ENCODE measurements at places on chromosomes 6 and 20.

GRCh38 chr6:34056305-34057108 is 89.4 kb downstream of the GRM4 start:
- DNase-seq = no peak

DNA sequence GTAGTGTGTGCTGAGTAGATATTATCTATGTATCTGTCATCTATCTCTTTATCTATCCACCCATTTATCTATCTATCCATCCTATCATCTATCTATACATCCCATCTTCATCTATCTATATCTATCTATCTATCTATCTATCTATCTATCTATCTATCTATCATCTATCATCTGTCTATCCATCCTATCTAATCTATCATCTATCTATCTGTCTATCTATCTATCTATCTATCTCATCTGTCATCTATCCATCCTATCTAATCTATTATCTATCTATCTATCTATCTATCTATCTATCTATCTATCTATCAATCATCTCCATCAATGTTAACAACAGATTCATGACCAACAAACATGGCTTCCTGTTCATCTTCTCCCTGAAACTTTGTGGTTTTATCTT is 90.5 kb upstream of the SLC24A3 start:
- no peak for DNase-seq

GRCh38 chr6:162615016-162615705 is 112.4 kb downstream of the PRKN start:
- no peak for DNase-seq

GRCh38 chr6:129253727-129254126 is 370.8 kb downstream of the LAMA2 start:
- no peak for DNase-seq

DNA sequence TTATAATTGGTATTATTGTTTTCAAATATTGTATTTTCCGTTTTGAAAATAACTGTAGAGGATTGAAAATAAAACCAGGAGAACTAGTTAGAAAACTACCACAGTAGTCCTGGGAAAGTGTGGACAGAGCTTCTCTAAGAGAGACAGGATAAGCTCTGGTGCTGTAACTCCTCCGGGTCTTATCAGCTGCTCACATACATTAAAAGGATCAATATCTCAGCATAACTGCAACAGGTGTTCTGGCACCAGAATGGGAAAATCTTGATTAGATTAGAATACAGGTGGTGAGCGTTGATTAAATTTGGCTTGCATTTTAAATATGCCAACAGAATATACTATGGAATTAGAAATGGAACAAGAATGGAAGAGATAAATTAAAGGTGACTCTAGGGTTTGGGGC is 1138.9 kb upstream of the ADGRB3 start:
- no peak for DNase-seq

DNA sequence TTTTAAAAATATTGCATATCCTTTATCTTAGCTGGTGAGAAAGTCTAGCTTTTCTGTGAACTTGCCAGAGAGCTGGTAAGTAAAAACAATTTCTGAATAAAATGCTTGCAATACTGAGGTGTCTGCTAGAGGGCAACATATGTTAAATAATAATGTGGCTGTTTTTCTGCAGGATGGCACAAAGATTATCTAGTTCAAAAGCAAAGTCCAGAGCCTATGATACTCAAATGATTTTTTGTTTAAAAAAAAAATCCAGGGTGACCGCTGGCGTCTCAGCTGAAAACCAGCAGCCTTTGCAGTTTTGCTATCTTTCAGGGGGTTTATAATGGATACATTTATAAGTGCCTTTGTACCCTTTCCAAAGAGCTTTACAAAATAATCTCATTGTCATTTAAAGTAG is 194.9 kb downstream of the PHACTR1 start:
- peak; percentile 79 for DNase-seq

DNA sequence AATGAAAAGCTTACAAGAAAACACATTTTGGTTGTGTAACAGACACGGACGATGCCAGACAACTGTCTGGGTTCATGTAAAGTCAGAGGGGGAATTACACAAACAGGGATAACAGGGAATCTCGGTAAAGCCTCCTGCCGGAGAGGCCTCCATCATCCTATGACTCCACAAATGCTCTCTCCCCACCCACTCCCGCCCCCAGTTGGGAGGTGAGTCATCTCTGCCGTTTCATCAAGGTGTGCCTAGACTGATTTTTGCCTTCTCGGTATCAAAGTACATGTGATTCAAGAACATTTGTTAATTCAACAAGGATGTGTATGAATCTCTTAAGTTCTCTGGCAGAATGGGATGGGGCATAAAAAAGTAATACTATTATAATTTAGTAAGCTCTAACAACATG is 304.9 kb upstream of the PRDM1 start:
- DNase-seq = no peak

DNA sequence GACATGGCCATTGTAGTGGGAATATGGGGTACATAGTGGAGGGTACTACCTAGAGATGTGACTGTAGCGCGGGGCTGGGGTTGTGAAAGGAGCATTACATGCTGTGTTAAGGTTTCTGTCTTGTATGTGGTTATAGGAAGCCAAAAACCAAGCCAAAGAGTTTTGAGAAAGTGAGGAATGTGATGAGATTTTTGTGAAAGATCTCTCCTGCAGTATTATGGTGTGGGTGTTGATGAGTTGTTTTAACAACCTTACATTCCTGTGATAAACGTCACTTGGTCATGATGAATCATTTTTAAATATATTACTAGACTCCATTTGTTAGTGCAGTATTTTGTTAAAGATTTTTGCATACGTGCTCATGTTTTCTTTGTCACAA is 48.9 kb downstream of the ZFAND3 start:
- DNase-seq = no peak

DNA sequence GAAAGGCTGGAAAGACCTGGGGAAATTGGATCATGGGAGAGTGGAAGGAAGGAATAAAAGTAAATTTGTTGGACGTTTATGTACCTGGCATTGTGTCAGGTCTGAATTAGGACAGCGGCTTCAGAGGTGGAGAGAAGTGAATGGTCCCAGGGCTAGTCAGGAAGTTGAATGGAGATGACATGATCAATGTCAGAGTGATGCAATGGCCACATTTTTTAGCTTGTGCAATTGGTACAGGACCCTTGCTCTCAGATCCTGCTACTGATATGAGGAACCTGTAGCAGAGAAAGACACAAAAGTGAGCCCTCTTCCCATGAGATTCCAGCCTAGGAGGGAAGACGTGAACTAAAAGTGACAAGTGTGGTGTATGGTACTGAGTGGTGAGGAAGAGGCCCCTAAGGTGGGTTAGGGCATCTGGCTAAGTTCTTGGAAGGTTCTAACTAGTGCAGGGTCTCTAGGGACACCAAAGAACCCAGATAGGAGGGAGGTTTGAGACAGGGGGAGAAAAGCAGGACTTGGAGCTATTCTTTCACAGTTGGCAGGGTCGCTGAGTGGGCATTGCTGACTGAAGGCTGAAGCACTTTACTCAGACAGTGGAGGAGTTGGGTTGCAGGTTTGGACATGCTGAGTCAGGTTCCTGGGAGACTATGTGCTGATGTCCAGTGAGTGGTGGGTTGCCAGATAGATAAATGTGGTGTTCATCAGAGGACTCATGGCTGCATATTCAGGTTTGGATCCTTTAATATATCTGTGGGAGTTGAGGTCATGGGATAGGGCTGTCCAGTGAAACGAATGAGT is 266.1 kb upstream of the RNF24 start:
- DNase-seq = no peak

GRCh38 chr6:131846905-131847304 is 39.1 kb downstream of the ENPP1 start:
- no peak for DNase-seq

GRCh38 chr6:147000545-147001488 is 203.4 kb upstream of the STXBP5 start:
- DNase-seq = no peak

GRCh38 chr6:5786321-5786968 is 220.3 kb downstream of the NRN1 start:
- DNase-seq = no peak

DNA sequence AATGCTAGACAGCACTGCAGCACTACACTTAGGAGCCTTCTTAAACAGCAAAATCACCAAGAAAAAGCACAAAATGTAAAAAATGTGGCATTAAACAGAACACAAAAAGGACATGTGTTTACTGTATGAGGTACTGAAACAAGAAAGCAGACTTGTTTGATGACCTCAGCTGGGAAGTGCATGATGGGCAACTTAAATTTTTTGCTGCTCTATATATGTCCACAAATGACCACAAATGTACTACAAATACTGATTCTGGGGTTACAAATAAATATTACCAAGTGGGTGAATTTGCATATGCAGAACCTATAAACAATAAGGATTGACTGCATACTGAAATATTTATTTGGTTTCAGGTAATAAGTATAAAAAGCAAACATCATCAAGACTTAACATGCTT is 13.1 kb downstream of the RAB23 start:
- no peak for DNase-seq

DNA sequence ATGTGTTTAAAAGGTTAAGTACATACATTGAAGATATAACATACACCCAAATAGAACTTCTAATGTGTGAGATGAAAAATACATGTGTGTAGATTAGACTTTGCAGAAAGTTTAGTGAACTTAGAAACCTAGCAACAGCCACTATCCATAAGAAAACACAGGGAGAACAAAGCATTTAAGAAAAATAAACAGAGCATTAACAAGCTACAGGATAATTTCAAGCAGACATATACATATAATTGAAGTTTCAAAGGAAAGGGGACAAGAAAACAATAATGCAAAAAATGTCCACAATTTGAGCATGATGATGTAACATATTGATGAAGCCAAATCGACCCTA is 18.2 kb upstream of the THBS2 start:
- DNase-seq = no peak

GRCh38 chr6:136069119-136069518 is 181.0 kb downstream of the MTFR2 start:
- DNase-seq = no peak

DNA sequence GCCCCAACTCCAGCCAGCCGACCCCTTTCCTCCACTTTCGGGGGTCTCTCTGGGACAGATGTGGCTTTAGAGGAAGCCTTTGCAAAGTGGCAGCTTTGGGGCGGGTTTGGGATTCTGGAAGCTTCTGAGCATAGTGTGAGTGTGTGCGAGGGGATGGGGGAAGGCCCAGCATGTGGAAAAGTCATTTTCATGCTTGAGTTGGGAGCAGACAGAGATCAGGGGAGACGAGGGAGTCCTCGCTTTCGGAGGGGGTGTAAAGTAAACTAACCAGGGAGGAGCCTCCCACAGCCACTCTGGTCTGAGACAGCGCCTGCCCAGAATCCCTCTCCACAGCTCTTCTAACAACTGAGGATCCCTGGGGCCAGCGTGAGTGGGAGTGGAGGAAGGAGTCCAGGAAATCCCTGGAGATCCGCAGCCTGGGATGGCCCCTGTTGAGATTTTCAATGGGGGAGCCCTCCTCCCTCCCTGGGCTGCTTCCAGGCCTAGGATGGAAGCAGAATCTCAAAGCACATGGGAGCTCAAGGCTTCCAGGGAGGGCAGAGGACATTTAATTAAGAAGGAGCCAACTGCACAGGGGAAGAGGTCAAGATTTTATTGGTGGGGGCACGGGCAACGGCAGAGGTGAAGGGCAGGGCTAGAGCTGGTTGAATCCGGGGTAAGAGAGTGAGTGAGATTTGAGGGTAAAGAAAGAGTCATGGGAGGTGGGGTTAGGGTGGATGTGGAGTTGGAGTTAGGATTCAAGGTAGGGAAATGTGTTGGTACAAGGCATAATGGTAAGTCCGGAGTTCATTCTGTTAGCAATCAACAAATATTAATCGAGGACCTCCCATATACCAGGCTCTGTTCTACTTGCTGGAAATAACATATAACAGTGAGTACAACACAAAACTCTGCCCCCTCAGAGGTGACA is 102.3 kb upstream of the FOXP4 start:
- no peak for DNase-seq

DNA sequence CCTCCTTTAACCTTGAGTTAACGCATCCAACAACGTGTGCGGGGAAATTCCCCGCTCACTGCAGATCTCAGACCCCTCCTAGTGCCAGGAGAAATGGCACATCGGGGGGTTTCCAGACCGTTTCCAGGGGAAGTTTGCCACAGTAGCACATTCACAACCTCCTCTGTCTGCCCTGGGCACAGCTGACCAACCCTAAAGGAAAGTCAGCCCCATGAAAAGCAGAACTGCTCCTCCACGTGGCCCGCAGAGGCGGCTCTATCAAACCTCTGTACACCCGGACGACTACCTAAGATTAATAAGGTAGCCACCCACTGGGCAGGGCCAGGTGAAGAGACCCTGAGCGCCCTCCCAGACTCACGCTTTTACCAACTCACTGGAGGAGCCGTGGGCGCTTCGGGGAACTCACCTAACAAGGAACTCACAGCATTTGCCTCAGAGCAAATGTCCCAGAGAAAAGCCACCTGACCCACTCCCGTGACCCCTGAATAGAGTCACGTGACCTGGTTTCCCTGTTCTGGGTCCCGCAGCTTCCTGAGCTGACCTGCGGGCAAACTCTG is 93.1 kb downstream of the PRND start:
- peak; percentile 67 for DNase-seq

GRCh38 chr6:5619249-5619648 is 357.9 kb downstream of the FARS2 start:
- DNase-seq = no peak

DNA sequence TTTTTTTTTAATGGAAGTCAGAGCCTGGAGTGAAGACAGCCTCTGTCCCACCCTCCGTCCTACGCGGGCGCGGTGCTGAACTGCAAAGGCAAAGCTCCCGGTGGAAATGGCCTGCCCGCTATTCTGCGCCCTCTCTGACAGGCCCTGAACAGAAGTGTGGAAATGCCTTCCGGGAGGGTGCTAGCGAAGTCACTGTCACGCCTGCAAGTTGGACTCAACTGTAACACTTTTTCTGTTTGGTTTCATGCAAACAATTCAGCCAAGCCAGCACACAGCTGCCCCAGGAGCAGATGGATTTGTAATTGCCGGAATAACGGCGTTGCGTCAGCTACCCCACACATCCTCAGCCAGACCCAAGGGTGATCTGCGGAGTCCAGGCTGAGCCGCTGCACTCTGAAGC is 107.6 kb downstream of the PSMB1 start:
- DNase-seq = no peak

DNA sequence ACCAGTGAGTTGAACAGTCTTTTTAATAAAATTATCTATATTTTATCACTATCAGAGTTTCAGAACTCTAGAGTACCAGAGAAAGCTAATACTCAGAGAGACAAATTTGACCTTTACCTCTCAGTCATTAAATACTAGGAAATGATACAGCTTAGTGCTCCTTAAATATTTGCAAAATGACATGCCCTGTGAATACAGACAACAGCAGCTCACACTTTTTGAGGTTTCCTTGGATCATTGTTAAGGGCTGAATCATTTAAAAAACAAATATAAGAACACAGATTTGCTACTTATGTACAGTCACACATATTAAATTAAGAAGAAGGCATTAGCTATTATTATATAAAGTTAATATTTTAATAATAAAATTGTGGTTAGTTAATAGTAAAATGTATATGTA is 1158.7 kb upstream of the EYS start:
- DNase-seq = no peak

DNA sequence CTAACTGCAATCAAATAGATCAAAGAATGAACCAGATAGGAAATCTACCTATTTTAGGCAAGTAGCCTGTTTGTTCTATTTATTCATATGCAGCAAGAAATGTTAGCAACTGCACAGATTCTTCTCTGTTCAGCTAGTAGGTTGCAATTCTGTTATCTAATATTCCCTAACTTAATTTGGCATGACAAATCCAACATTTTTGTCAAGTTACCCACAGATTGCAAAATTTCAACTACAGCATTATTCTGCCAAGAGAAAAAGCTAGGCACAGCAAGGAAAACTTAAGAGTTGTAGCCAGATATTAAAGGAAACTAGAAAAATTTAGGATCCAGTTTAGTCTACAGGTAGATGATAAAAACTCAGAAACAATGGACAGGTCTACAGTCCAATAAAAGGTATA is 104.4 kb upstream of the SYNCRIP start:
- no peak for DNase-seq

- no peak for DNase-seq
Observed at GRCh38 chr6:14326774-14327173, 209.2 kb downstream of the CD83 start.

All from AML-193 (cell line).